Small intestine (tissue), 16 donors: ENCODE measurements at places on chromosomes 12 and 14. TPM values are rescaled to one million over a fixed set of nuclear protein-coding genes. Genes with fewer than 3 reads are reported as not detected.

GRCh38 chr12:65287426-65287825, 8.9 kb downstream of the MSRB3 start:
- H3K27ac ChIP-seq, result no peak overlapping the region
- H3K27me3 ChIP-seq, result no peaks in the 10 kb centered on the region
- H3K4me1 ChIP-seq, result no peaks in the 10 kb centered on the region

NTS gene
- 10.3 TPM for polyA plus RNA-seq

GRCh38 chr12:68285541-68285940, 32.1 kb upstream of the IL22 start:
- H3K36me3 ChIP-seq, result no peaks in the 10 kb centered on the region
- no peak overlapping the region for H3K4me3 ChIP-seq
- no peak overlapping the region for H3K27ac ChIP-seq
- no peaks in the 10 kb centered on the region for H3K27me3 ChIP-seq
- DNase-seq, result no peak

GRCh38 chr12:32284561-32284960, 114.8 kb upstream of the FGD4 start:
- no peaks in the 10 kb centered on the region for H3K36me3 ChIP-seq
- no peak overlapping the region for H3K27ac ChIP-seq
- H3K4me1 ChIP-seq, result no peaks in the 10 kb centered on the region
- H3K27me3 ChIP-seq, result no peaks in the 10 kb centered on the region
- no peak for DNase-seq
- H3K4me3 ChIP-seq, result no peak overlapping the region

- H3K4me1 ChIP-seq, result no peaks in the 10 kb centered on the region
- peaks cover 7% of the 10 kb centered on the region for H3K36me3 ChIP-seq
- no peak overlapping the region for H3K4me3 ChIP-seq
- no peak for DNase-seq
- H3K27me3 ChIP-seq, result no peaks in the 10 kb centered on the region
Measured at GRCh38 chr12:8057839-8058238, 8.3 kb downstream of the C3AR1 start.
